Suppressor macrophage treated with lipopolysaccharide for 1 hour (primary cell): ENCODE measurements at places on chromosomes 7 and 10.

- no peak for DNase-seq
Observed at GRCh38 chr7:117088623-117089194, 135.4 kb downstream of the ST7 start.

GRCh38 chr10:123562387-123562786 is 103.8 kb upstream of the GPR26 start:
- DNase-seq = no peak

DNA sequence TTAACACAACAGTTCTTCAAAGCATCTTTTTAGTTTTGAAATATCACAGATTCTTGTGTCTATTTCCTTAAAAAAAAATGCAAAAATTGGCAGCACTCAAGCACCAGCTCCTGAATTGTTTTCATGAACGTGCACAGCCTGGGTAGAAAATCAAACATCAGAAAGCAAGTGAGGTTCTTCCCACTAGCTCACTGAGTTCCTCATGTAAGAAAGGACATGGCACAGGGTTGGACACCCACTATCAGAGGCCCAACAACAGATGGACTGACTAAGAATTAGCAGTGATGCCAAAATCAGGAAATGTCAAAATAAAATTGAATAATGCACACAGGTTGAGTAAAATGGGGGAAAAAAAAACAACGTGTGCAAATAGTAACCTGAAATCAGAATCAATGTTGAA is 146.8 kb downstream of the PCLO start:
- DNase-seq = no peak

- DNase-seq = peak; percentile 82
Observed at GRCh38 chr7:30159698-30160143, 24.9 kb downstream of the MTURN start.

DNA sequence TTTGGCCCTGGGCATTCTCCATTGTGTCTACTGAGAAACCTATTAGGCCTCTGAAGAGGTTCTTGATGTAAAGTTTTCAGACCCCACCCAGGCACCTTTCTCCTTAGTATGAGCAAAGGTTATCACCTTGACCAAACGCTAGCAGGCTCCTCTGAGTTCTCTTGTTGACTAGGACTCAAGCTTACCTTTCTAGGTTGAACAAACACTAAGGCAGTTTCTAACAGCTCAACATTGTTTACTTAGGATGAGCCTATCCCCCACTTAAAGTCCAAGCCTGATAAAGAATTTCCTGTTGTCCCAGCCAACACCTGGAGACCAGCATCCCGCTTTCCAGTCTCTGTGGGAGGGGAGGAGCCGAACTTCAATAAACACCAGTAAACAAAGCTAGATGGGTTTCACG is 26.3 kb upstream of the ITGB8 start:
- DNase-seq = no peak

DNA sequence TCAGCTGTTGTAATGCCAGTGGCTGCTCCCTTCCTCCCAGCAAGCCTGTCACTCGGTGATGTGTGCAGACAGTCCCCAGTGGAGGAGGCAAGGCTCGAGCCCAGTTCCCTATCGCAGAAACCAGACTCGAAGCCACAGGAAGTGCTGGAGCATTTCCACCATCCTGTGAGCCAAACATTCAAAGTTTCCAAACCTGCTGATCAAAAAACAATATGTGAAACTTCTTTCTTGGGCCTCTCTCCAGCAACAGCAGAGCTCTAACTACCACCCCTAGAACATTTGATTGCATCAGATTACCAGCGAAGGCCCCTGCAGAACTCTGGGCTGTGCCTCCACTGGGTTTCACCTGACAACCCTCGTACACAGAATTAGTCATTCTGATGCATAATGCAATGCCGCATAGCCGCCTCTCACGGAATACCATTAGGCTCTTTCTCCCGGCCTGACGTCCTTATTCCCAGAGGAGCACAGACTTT is 94.0 kb downstream of the ELMO1 start:
- peak; percentile 75 for DNase-seq

GRCh38 chr10:117755659-117756014 is 213.1 kb downstream of the EMX2 start:
- DNase-seq = no peak

- no peak for DNase-seq
Observed at GRCh38 chr10:51765284-51765971, 66.0 kb upstream of the CSTF2T start.

DNA sequence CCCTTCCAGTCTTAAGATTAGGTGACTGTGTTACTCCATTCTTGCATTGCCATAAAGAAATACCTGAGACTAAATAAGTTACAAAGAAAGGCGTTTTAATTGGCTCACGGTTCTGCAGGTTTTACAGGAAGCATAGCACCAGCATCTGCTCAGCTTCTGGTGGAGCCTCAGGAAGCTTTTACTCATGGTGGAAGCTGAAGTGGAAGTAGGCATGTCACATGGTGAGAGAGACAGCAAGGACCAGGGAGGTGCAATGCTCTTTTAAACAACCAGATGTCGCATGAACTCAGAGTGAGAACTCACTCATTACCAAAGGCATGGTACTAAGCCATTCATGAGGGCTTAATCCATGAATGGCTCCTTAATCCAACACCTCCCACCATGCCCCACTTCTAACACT is 34.0 kb upstream of the TMEM273 start:
- no peak for DNase-seq

- no peak for DNase-seq
Observed at GRCh38 chr10:97539523-97540200, 32.9 kb upstream of the ANKRD2 start.

DNA sequence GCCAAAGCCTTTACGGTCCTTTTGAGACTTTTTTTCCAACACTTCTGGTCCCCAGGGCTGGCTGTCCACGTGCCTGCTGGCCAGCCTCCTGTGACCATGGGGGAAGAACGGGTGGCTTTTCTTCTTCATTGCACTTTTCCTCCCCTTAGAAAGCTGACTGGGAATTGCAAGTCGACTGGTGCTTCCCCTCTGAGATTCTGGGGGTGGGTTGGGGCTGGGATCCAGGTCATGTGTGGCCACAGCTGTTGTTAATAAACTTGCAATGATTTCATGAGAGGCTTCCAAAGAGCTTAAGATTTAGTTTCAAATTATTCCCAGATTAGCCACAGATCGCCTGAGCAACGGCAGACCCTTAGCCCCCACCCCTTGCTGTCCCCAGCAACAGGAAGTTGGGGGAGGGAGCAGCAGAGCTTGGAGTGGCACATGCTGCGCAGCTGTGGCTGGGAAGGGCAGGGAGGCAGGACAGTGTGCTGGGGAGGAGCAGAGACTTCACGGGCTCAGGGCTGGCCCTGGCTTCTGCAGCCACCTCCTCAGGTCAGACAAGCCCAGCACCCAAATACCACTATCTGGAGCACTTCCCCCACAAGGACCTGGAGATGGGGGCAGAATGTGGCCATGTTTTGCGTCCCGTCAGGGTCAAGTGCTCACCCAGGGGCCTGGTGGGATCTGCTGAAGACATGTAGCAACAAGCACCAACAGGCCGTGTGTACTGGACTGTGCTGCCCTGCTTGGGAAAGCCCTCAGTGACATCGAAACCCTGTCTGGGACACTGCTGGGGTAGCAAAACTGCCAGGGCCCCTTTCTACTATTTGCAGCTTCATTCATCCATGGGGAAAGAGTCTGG is 147.1 kb downstream of the RNF216 start:
- DNase-seq = peak; percentile 75

DNA sequence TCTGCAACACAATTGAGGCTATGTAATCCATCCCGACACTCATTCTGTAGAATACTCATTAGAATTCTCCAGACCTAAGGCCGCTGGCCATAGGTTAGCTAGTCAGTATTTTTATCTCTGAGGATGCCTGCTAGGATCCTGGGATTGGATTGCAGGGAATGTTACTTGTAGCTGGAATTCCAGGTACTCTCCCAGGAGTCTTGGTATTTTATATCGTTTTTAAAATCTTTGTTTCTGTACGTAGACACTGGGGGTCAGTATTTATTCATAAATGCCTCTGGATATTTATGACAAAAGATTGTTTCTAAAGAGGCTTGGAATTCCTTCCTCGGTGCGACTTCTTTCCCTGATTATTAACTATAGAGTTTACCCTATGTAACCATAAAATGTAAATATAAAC is 40.1 kb downstream of the BPGM start:
- peak; percentile 28 for DNase-seq

DNA sequence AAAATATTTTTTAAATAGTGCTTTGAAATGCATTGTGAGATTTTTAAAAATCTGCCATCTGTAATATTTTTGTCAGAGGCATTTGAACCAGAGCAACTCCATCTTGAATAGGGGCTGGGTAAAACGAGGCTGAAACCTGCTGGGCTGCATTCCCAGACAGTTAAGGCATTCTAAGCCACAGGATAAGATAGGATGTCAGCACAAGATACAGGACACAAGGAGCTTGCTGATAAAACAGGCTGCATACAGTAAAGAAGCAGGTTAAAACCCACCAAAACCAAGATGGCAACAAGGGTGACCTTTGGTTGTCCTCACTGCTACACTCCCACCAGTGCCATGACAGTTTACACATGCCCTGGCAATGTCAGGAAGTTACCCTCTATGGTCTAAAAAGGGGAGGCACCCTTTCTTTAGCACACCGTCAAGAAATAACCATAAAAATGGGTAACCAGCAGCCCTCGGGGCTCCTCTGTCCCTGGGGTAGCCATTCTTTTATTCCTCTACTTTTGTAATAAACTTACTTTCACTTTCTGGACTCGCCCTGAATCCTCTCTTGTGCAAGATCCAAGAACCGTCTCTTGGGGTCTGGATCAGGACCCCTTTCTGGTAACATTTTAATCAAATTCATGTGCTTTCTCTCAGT is 273.7 kb downstream of the SEMA3D start:
- no peak for DNase-seq

- DNase-seq = no peak
Observed at GRCh38 chr10:97049670-97050069, 136.1 kb downstream of the SLIT1 start.

DNA sequence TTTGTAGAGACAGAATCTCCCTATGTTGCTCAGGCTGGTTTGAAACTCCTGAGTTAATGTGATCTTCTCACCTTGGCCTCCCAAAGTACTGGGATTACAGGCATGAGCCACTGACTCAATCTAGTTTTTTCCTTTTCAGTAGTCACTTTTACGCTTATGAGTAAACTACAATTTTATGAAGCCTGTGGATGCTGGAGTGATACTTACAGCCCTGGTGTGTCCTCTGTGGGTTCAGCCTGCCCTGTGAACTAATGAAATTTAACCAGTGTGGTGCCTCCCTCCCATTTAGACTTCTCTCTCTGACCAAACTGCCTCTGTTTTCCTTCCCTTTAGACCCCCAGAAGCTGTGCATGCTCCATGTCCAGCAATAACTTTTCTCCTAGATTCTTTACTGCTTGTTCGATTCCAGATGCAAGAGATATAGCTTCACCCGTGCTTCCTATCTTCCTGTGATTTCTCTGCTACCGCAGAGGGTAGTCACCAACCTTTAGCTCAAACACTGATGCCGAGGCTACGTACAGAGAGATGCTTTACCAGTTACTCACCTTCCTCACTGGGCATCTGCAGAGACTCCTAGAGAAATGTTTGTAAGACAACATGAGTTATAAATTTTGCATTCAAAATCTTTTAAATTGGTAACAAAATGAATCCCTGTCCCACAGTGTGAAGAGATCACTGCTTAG is 90.8 kb downstream of the KIAA1217 start:
- no peak for DNase-seq

DNA sequence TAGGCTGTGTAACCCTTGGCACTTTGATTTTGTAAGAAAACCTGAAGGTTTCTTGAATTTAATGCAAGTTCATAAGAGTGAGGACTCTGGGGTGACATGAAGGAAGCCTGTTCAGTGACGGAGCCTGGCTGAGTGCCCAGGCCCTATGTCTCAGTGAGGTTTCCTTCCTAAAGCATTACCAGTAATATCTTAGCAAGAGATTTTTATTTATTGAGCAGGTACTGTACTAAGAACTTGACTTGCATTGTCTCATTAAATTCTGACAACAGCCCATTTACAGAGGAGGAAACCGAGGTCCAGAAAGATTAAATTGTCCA is 197.2 kb downstream of the HECW1 start:
- no peak for DNase-seq

GRCh38 chr10:4069491-4069890 is 284.5 kb upstream of the KLF6 start:
- no peak for DNase-seq

DNA sequence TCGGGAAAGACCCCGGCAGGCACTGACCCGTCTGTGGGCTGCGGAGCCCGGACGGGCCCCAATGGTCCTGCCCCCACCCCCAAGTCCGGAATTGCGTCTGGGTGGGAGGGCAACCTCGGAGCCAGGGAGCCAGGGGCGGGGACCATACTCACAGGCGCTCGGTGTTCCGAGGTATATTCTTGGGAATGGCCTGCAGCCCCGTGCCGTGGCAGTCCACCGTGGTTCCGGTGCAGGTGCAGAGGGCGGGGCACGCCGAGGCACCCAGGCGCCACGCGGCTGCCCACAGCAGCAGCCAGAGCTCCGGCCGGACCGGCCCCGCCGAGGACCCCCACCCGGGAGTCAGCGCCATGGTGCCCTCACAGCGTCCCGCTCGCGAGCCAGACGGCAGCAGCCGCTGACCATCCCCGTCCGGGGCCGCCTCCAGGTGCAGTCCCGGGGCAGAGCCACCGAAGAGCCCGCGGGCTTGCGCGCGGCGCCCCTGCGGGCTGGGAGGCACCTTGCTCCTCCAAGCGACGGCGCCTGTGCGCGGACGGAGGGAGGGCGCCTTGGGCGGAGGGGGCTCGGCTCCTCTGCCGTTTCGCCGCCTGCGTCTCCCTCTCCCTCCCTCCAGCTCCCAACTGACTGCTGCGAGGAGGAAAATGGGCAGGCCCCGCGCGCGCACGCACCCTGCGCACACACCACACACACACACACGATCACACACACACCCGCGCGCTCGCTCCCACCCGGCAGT is at the start of gene SLIT1:
Gene SLIT1 (minus strand): TSS at position 634 of the 733 bp plus-strand sequence. CDS start 285 bp downstream, at position 349.
- DNase-seq = no peak

DNA sequence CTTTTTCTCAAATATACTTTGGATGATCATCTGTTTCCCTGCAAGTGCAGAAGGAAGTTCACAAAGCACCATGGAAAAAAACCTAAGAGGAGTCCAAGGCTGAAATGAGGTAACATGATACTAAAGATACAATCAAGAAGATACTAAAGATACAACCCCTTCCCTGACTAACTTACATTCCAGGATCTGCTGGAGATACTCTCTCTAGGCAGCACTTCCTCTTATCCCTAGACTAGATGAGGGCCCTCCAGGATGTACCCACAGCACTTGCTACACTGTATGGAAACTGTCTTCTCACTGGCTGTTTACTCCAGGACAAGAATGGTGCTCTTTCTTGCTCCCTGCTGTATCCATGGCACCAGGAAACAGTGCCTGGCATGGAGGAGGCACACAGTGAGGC is 116.4 kb upstream of the NFE2L3 start:
- DNase-seq = no peak

GRCh38 chr10:3786295-3787015 is 1.4 kb upstream of the KLF6 start:
- DNase-seq = peak; percentile 74
